ENCODE measurements at places on chromosomes 2 and 18.

- no peak for DNase-seq
Measured at GRCh38 chr18:79046522-79046921, 22.7 kb upstream of the ATP9B start.

- DNase-seq: no peak
Measured at GRCh38 chr2:26270373-26270772, 25.6 kb downstream of the HADHB start.

- no peak for DNase-seq
Measured at GRCh38 chr2:40034198-40034597, 255.1 kb upstream of the THUMPD2 start.

DNA sequence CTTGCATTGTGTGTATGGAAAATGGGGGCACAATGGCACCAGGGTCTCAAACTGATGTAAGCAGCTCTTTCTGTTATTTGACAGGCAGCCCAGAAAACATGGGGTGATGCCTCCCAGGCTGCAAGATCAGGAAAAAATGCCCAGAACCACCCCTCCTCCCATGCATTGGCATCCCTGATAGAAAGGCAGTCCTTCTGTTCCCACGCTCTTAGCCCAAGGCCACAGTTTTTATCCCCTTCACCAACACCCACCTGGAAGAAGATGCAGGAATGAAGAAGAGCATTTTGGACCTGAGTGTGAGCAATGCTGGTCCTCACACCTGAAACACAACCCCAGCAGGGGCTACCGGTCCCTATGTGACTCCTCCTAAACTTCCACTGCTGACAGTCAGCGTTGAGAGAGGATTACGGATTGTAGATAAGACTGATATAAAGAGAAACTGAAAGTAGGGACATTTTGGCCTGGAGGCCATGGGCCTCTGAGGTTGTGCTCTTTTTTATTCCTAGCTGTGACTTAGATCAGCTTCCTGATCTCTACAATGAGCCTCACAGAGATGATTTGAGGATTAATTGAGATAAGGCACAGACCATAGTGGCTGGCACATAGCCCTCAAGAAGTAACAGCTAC, 386.0 kb upstream of the ATP5MC3 start:
- no peak for DNase-seq

DNA sequence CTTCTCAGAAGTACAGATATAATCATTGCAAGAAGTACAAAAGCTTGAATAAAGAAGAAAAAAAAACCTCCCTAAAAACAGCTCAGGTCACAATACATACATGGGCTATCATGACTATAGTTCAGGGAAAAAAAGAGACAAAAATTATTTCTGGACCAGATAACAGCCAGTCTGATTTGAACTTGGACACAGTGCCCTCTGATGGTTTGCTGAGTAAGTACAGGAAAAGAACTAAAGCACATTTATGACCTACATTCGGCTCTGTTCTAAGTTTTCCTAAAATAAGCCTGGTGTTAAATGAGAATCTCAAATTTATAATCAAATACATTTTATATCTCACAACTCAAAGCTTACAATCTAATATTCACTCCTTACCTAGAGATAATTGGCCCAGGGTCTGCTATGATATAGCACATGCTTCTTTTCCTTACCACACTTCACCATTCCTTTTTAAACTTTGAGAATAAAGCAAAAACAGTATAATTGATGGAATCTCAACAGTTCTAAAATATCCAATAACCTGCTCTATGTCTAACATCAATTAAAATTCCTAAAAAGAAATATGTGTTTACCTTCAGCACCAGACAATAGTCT, 81.1 kb downstream of the RAPH1 start:
- DNase-seq: peak; percentile 66

GRCh38 chr2:161004379-161004778, 155.8 kb upstream of the TANK start:
- DNase-seq: no peak

Measured in NCI-H510A treated with DMSO at 0.1 percent for 48 hours (cell line).